ENCODE measurements at places on chromosomes 7 and 10. TPM values are rescaled to one million over a fixed set of nuclear protein-coding genes. Genes with fewer than 3 reads are reported as not detected.

Gene ADAM8
- 1.2 TPM for total RNA-seq

Gene METTL27
- total RNA-seq: 8.2 TPM

Gene MYO1G
- total RNA-seq: 0.33 TPM

Gene MCM10
- 3.5 TPM for total RNA-seq

Gene KCNH2
- under 0.01 TPM for total RNA-seq

Gene PRSS1
- not detected for total RNA-seq

Gene FIS1
- total RNA-seq: 130 TPM

Gene CROT
- 44.8 TPM for total RNA-seq

Gene NEUROD6
- not detected for total RNA-seq

Gene NUTM2E
- total RNA-seq: 0.11 TPM

Gene ACHE
- total RNA-seq: 1.5 TPM

Gene HTR5A
- total RNA-seq: not detected

Gene AHR
- total RNA-seq: 12.3 TPM

Gene THAP5
- total RNA-seq: 21.5 TPM

Gene POLR2J2
- total RNA-seq: 2.8 TPM

Gene ZNF485
- 2.7 TPM for total RNA-seq

Gene SFTPA1
- not detected for total RNA-seq

Gene MIOS
- total RNA-seq: 39.4 TPM

Gene CRYGN
- not detected for total RNA-seq

Gene INTS1
- 46.7 TPM for total RNA-seq

Gene MSMB
- not detected for total RNA-seq

Gene NODAL
- not detected for total RNA-seq

Gene HOXA11
- not detected for total RNA-seq

Gene SH2D4B
- total RNA-seq: 0.22 TPM

Gene PAX4
- not detected for total RNA-seq

Gene ASB10
- not detected for total RNA-seq

Gene COL1A2
- total RNA-seq: 6,824 TPM

Gene ANKRD30A
- not detected for total RNA-seq

Gene RNLS
- total RNA-seq: 10.2 TPM

Gene HOXA1
- total RNA-seq: 1.5 TPM

Gene PNLIPRP1
- total RNA-seq: not detected

Gene PIP
- total RNA-seq: not detected

Gene UCMA
- total RNA-seq: not detected

Gene FAM25G
- 9.0 TPM for total RNA-seq

Gene SLC25A40
- 12.8 TPM for total RNA-seq

Gene MRLN
- total RNA-seq: not detected

Gene CYP26C1
- not detected for total RNA-seq

Gene AMZ1
- total RNA-seq: 16.2 TPM

All from placental epithelial cell (primary cell).